ENCODE measurements at places on chromosomes 7 and 10.

- no peak for DNase-seq
Observed at GRCh38 chr10:71706216-71707121, 13.1 kb downstream of the C10orf105 start.

GRCh38 chr7:27546610-27547009, 116.1 kb downstream of the HIBADH start:
- no peak for DNase-seq

DNA sequence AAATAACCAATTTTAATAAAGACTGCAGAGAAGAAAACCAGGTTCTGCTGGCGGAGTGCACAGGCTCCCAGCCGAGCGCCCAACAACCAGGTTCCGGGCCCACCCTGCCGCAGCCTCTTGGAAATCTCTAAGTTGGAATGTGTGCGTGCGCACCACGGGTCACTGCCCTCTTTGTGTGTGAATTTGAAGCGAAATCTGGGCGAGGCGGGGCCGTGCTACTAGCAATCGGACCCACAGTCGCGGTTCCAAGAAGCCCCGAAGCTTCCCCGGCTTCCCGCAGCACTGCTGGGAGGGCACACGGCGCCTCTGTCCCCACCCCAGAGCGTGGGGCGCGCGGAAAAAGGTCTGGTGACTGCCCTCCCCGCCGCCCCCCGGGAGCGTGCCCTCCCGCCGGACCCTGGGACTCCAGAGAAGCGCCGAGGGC, 666 bp upstream of the MAP3K8 start:
- no peak for DNase-seq

DNA sequence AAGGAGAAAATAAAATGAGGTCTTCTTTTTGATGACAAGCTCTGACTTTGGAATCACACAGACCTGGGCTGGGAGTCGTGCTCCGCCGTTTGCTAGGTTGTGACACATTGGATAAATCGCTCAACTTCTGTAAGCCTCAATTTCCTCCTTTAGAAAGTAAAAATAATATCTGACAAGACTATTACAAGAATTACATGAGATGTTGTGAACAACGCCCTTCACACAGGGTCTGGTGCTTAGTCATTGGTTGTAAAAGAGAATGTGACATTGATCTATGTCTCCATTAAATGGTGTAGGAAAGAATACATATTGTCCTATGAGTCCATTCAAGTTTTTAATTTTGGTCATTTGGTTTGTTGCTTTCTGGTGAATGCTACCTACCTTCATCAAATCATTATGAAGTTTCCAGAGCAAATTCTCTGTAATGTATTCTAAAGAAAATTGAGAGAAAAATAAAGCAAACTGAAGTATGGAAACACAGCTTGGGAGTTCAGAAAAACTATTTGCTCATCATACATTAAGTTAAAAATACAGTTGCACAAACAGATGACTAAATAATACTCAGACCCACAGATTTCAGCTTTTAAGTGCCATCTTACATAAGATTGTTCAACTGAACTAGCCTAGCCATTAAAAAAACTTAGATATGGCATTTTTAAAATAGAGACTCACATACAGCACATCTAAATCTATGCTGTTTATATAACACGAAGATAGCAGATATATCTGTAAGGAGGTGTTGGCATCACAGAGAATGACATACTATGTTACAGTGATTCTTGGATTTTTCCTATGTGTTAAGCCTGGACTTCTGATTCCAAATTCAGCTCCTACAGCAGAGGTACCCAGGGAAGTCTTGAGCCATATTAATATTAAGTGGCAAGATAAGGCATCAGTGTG, 12.3 kb upstream of the ADRB1 start:
- DNase-seq = no peak

GRCh38 chr7:106604303-106604924, 56.5 kb downstream of the CCDC71L start:
- DNase-seq = no peak

- DNase-seq = no peak
Observed at GRCh38 chr7:151198945-151199848, 11.1 kb downstream of the H2BK1 start.

GRCh38 chr7:130505753-130506152, 13.9 kb downstream of the MEST start:
- no peak for DNase-seq

DNA sequence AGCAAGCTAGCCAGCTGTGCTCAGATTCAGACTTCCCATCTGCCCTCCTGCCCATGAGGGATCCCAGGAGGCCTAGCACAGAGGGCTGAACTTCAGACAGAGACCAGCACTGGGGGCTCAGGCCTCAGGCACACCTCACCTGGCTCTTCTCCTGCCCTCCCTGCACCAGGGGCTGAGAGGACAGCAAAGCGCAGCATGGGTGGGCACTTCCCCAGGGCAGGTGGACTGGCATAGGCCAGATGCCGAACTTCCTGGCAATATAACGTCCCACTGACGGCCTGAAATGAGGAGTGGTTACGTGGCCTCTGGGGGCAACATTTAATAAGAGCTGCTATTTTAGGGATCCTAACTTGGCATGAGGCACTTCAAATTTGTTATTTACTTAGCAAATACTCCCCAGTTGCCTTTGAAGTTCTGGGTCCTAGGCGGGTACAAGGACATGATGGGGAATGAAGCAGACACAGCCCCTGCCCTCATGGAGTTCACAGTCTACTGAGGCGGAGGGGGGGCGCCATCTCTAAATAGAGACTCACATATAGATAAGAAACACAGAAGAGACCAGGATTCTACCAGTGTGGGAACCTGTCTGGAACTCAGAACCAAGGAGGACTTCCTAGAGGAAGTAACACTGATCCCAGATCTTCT, 101.8 kb upstream of the ZMIZ1 start:
- no peak for DNase-seq

DNA sequence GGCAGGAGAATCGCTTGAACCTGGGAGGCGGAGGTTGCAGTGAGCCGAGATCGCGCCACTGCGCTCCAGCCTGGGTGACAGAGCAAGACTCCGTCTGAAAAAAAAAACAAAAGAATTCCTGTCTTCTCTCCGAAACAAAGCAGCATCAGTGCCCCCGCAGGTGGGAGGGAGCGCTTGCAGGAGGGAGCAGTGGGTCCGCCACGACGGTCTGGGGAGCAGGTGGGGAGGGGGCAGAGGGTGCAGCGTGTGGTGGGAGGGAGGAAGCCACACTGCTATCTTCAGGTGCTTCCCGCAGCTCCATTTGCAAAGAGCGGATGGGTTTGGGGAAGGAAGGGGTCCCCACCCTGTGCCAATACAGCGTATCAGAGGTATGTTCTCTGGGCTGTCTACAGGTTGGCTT, 31.7 kb downstream of the LIMK1 start:
- no peak for DNase-seq

- no peak for DNase-seq
Observed at GRCh38 chr7:101166909-101167644, 1.7 kb upstream of the VGF start.

DNA sequence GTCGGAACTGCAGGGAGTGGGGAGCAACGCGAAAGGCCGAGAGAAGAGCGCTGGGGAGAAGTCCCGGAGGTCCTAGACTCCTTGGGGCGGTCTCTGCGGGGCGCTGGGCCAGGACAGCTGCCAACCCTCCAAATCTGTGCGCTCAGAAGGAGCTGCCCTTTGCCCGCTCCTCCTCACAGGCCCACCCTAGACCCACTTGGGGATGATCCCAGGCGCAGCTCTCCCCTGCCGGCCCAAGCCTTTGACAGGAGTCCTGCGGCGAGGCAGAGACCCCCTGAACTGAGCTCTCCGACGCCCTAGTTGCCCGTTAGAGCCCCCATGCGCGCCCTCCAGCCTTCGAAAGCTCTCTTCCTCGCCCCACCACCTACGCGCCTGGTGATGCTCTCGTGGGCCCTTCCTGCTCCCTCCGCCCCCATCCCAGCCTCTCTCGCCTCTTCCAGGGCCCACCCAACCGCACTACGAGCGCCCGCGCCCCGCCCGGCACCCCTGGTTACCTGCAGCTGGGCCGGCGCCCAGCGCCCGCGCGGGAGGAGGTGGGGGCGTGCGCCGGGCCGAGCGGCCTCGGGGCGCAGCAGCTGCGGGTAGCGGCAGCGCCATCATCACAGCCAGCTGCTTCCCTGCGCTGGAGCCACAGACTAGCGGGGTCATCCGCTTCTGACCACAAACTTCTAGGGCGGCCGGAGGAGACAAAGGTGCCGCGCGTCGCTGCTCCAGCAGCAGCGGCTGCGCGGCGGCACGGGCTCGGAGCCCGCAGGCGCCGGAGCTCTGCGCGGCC, 353.4 kb downstream of the DNAJB6 start:
- no peak for DNase-seq

DNA sequence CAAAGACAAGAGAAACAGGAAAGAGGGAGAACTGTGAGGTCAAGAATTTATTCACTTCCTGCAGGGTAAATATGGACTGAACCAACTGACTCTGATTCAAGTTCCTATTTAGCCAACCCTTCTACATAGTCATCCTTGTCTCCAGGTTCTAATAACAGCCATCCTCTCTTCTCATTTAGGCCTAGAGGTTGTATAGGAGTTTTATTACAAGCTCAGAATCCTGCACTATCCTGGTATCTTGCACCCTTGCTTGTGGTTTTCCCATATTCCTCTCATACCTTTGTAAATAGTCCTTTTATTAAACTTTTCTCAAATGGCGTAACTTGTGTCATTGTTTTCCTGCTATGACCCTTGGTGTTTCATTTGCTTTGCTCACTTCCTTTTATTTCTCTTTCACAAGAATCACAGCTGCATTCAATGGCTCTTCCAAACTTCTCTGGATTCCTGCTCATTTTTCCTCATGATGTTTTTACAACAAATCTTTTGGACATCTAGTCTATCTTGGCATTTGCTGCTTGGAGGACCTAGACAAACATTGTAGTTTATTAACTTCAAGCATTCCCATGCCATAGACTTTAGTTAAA, 12.4 kb upstream of the OR2A5 start:
- DNase-seq = no peak

All from NCI-H446 (cell line).